ENCODE measurements at places on chromosomes 7 and 10.

- DNase-seq, result no peak
Observed at GRCh38 chr10:132048294-132048667, 17.5 kb upstream of the JAKMIP3 start.

DNA sequence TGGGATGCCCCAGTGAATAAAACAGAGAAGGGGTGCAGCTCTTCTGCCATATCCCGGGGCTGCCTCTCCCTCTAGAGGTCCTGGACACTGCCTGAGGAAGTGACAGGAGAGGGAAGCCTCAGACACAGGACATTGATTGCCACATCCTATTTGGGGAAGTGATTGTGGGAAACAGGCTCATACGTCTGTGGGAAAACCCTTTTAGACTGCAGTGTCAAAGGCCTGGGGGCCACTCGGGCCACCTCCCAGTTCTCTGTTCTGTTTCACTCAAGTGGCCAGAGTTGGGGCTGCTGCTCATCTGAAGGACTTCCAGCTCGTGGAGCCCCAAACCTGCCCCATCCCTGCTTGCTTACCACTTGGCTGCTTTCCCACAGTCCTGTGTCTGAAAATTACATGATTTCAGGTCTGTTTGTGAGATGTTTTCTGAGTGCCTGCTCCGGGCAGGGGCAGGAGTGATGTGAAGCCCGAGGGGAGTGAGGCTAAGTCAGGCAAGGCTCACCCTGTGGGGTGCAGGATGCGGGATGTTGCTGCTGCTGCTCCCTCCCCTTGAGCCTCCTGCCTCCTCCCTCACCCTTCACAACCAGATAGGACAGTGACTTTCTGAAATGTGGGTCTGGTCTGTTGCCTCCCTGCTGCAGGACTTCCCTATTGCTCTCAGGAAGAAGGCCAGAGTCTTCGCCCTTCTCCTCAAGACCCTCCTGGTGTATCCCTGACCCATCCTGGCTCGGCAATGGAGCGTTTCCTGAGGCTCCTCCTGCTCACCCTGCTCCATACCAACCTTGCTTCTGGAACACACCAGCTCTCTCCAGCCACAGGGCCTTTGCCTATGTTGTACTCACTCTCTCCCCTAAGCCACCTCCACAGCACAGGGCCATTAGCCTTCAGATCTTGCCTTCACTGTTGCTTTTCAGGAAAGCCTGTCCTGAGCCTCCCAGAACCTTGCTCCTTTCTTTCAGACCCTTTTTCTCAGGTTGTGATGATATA lies 58.4 kb downstream of the NEURL1 start:
- no peak for DNase-seq

DNA sequence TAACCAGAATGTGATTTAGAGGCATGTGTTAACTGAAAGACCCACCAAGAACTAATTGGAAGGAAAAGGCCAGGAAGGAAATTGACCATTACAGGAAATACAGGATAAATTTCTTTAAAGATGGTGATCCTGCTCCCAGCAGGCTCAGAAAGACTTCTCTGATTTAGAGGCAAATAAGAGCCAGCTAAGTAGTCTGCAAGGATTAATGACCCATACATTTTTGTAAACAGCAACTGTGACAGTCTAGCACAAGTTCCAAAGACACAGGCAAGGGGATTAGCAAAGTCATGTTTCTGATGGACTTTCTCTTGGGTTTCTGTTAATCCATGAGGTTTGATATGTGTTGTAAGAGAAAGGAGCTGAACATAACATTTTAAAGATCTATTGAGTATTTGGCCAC lies 425.0 kb downstream of the HTR7 start:
- no peak for DNase-seq

GRCh38 chr10:98676895-98677294 lies 230.2 kb upstream of the HPS1 start:
- no peak for DNase-seq

- DNase-seq, result no peak
Observed at GRCh38 chr7:115549910-115550309, 480.7 kb downstream of the TFEC start.

DNA sequence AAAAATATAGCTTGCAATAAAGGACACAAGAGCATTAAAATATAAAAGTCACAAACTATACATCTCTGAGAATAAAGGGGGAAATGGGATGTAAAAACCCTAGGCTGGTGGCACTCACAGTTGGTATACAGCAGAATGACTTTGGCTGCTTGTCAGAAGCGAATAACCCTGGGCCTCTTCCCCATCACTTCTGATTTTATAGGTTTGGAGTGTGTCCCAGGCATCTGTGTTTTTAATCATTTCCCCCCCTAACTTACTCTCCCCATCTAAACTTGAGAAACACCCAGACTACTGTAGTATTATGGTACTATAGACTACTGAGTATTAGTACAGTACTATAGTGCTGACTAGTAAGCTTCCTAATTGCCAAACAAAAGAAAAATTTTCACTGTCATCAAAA lies 1.8 kb upstream of the RPA3 start:
- DNase-seq, result no peak

DNA sequence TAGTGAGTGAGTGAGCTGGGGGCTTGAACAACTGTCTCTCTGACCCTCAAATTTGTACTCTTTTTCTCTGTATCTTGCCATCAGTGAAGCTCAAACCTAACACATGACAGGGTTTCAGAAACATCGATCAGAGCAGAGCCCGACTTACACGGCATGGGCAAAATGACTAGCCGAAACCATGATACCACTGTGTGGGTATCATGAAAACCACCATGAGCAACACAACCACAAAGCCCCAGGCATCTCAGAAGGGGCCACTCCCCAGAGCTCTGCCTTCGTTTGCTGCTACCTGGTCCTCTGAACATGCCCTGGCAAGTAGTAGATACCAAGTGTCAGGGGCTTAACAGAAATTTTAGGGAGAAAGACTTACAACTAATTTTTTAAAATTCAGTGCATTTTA lies 308.5 kb downstream of the WDR11 start:
- DNase-seq, result no peak

- DNase-seq, result no peak
Observed at GRCh38 chr7:138502023-138502767, 42.1 kb downstream of the TRIM24 start.

- DNase-seq, result no peak
Observed at GRCh38 chr10:75402486-75403143, 1.1 kb upstream of the ZNF503 start.

DNA sequence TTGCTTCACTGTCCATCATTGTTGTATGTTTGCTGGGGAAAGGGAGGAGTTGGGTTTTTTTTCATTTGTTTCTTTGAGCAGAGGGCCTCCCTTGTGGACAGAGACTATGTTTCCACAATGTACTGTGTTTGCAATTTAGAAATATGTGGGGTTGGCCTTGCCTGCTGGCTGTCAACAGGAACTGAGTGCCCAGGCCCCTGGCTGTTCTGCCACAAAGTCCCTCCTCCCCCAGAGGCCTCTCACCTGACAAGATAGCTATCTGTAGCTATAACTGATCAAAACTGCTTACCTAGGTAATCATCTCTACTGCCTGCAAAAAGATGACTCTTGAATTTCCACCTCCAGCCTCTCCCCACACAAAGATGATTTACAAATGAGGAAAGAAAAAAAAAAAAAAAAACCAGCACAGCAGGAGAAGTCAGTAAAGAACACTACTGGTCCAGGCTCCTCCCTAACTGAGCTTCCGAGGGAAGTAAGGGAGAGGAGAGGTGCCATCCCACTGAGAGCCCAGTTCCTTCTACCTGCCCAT lies 121.8 kb downstream of the SGMS1 start:
- no peak for DNase-seq

DNA sequence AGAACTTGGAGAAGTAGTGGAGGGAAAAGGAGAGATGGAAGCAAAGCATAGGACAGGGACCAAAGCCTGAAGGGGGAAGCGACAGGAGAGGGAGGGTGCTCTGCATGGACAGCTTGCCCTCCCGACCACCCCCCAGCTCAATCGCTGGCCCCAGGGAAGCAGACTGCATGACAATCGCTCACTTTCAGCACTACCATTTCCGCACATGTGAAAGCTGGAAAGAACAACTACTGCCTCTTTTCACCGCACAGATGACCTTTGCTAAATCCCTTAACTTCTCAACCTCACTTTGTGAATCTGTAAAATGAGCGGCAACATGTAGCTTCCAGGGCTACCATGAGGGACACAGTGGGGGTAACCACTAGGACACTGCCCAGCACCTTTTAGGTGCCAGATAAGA lies 17.1 kb downstream of the VOPP1 start:
- no peak for DNase-seq

DNA sequence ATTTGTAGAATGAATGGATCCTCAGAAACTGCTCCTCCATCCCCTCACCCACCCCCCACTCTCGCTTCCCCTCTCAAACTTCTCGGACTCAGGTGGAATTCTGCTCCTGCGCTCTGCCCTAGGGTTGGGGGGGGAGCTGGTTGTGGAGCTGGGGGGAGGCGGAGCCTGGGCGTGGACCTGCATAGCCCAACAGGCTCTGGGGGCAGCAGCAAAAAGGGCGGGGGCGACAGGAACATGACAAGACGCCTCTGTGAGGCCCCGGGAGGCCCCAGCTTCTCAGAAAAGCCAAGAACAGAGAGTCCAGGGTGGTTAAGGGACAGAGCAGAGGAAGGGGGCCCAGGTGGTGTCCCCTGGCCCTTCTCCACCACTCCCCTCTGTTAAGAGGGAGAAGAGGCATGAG lies 3.5 kb downstream of the TSC22D4 start:
- DNase-seq, result no peak

- DNase-seq, result no peak
Observed at GRCh38 chr7:15612205-15612604, 50.4 kb upstream of the AGMO start.

DNA sequence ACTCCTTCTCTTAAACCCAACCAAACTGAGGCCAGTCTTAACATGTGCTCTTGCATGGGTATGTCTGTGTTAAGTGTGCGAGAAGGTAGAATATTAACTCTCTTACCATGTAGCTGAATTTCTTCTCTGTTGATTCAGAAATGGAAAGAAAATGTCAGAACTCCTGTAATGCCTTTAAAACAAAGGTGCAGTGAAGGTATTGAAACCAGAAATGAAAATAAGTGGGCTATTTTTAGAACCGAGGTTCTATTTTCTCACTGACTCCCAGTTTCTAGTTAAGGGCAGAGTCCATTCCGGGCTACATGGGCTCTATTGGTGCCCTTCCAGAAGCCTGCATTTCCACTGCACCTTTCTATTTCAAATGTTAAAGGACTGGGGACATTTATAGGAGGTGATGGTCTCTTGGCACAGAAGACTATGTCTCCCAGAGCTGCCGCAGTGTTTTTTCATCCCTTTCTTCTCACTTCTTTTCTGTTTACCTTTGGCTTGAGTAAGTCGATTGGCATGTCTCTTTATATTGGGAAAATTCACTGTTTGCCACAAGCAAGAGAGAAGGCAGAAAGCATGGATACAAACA lies 174.9 kb downstream of the LRMDA start:
- DNase-seq, result no peak

GRCh38 chr10:93947055-93947454 lies 46.7 kb upstream of the PLCE1 start:
- DNase-seq, result no peak

GRCh38 chr10:29957907-29958331 lies 101.5 kb downstream of the JCAD start:
- no peak for DNase-seq

GRCh38 chr7:114548081-114548980 lies 133.7 kb downstream of the FOXP2 start:
- no peak for DNase-seq

- no peak for DNase-seq
Observed at GRCh38 chr10:70621503-70622078, 19.1 kb upstream of the PRF1 start.

All from stimulated activated CD8-positive, alpha-beta memory T cell treated with anti-CD3 and anti-CD28 coated beads, Interleukin-2, amount 100 ng/mL, for 1 hour (primary cell).